Natural killer cell treated with Interleukin-12 subunit alpha and Interleukin-12 subunit beta and Interleukin-15 and Interleukin-18, amount 100 ng/mL, for 72 hours (primary cell): ENCODE measurements at places on chromosomes 5 and 9. TPM values are rescaled to one million over a fixed set of nuclear protein-coding genes. Genes with fewer than 3 reads are reported as not detected.

GRCh38 chr9:105842023-105842644 is 147.8 kb downstream of the TMEM38B start:
- no peak for DNase-seq
- H3K27ac ChIP-seq = no peak overlapping the region
- peaks cover 14% of the 10 kb centered on the region for H3K4me1 ChIP-seq
- H3K4me3 ChIP-seq = no peak overlapping the region

- no peak within 1 kb of the TSS for H3K27ac ChIP-seq
- DNase-seq = no peak
- peaks cover 66% of the 10 kb centered on the region for H3K27me3 ChIP-seq
- no peaks in the 10 kb centered on the region for H3K36me3 ChIP-seq
- H3K4me3 ChIP-seq = no peak within 1 kb of the TSS
Observed at GRCh38 chr9:976258-976942, at the start of gene DMRT3. Gene DMRT3 (plus strand): TSS chr9:976655. CDS start chr9:977002, 347 bp downstream.

- H3K36me3 ChIP-seq = no peaks in the 10 kb centered on the region
- no peak for DNase-seq
- H3K4me1 ChIP-seq = peaks cover 36% of the 10 kb centered on the region
Observed at GRCh38 chr5:126919566-126919965, 110.8 kb downstream of the MARCHF3 start.

DNA sequence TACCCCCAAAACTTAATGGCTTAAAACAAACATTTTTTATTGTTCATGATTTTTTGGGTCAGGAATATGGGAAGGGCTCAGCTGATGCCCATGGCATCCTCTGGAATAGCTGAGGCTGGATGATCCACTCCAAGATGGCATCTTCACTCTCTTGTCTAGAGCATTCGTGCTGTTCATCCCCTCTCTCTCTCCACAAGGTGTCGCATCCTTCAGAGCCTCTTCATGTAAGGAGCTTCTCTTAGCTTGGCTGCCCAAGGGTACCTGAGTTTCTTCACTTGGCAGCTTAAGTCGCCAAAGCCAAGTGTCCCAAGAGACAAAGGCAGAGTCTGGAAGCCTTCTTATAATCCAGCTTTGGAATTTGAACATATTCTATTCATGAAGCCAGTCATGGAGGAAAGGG is 294.7 kb downstream of the CHSY3 start:
- H3K4me1 ChIP-seq = no peaks in the 10 kb centered on the region
- peaks cover 5% of the 10 kb centered on the region for H3K27me3 ChIP-seq
- DNase-seq = no peak
- no peak overlapping the region for H3K4me3 ChIP-seq
- peaks cover 7% of the 10 kb centered on the region for H3K36me3 ChIP-seq

GRCh38 chr9:97979788-97980478 is 3.2 kb upstream of the ANP32B start:
- no peak overlapping the region for H3K27ac ChIP-seq
- H3K27me3 ChIP-seq = peaks cover 2% of the 10 kb centered on the region
- H3K4me1 ChIP-seq = peaks cover 10% of the 10 kb centered on the region
- no peaks in the 10 kb centered on the region for H3K36me3 ChIP-seq
- DNase-seq = no peak

DNA sequence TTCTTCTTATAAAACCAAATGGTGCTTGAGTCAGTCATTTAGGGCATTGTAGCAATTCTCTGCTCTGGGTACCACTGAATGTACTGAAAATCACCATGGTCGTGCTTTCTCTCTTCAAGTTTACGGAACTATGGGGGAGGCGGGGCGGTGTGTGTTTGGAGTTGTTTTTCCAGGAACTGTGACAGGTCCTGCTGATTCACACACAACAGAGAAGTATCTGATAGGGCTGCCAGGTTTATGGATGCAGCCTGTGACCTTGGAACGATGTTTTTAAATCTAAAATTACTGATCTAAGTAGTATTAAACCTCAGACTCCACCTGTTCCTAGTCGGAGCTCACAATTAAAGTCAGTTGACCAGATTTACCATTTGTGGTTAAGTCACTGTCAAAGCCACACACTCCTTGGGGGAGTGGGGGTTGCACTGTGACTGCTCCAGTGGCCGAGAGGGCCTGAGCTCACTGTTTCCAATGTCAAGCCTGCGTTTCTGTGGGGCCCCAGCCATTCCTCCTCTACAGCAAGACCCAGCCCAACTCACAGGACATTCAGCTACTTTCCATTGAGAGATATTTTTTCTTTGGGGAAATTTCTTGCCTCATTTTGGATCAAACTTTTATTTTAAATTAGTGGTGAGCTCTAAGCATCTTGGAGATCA is 44.4 kb downstream of the GADD45G start:
- H3K27ac ChIP-seq = no peak overlapping the region
- peaks cover 9% of the 10 kb centered on the region for H3K27me3 ChIP-seq

- H3K36me3 ChIP-seq = no peaks in the 10 kb centered on the region
- no peak for DNase-seq
- H3K4me1 ChIP-seq = no peaks in the 10 kb centered on the region
- H3K4me3 ChIP-seq = no peak overlapping the region
- no peak overlapping the region for H3K27ac ChIP-seq
Observed at GRCh38 chr9:38386319-38386895, 6.1 kb upstream of the ALDH1B1 start.

- H3K4me1 ChIP-seq = peaks cover 17% of the 10 kb centered on the region
- peaks cover 5% of the 10 kb centered on the region for H3K36me3 ChIP-seq
- peak overlapping the region; percentile 83 for H3K27ac ChIP-seq
- H3K27me3 ChIP-seq = no peaks in the 10 kb centered on the region
- no peak for DNase-seq
Observed at GRCh38 chr9:104747245-104747564, 278 bp upstream of the NIPSNAP3A start.

- no peak overlapping the region for H3K4me3 ChIP-seq
- H3K4me1 ChIP-seq = no peaks in the 10 kb centered on the region
- no peaks in the 10 kb centered on the region for H3K27me3 ChIP-seq
- H3K36me3 ChIP-seq = peaks cover 9% of the 10 kb centered on the region
- DNase-seq = no peak
Observed at GRCh38 chr5:30605693-30606268, 587.7 kb upstream of the CDH6 start.

DNA sequence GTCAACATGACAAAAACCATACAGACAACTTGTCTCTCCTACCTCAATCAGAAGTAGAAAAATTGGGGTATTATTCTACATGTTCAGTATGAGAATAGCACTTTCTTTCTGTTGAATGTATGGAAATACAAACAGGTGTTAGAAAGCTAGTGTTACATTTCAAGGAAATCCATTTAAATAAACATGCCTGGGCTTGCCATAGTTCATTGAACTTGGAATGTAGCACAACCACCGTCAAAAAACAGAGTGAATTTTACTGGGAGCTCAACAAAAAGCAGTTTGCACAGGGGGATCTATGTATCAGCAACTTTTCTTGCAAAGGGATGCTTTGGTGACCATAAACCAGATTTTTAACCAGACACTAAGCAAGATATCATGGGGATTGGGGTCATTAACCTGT is 307.9 kb upstream of the SMARCA2 start:
- H3K27ac ChIP-seq = no peak overlapping the region
- no peak for DNase-seq
- H3K4me3 ChIP-seq = no peak overlapping the region
- H3K27me3 ChIP-seq = peaks cover 16% of the 10 kb centered on the region
- no peaks in the 10 kb centered on the region for H3K36me3 ChIP-seq
- no peaks in the 10 kb centered on the region for H3K4me1 ChIP-seq

DNA sequence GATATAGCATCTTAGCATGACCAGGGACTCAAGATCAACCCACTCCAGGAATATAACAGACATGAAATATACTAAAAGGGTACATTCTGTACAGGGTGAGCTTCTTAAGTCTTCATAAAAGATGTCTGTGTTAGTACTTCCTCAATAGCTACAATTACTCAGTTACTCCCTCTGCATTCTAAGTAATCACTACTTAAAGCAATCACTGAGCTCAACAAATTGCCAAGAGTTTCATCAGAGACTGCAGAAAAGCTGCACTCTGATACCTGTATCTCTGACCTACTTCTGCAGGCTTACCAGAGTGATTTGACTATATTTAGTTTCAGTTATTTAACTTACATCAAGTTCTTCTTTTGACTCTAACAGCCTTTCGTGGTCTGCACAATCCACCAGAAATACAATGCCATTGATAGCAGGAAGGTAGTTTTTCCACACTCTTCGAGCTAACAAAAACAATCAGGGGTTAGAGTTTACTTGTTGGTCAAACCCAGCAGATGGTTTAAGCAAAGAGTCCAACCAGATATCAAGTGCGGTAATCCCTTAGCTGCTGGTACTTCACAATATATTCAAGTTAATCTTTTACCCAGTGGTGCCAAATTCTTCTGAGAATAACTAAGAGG is 23.3 kb downstream of the SAR1B start:
- H3K4me1 ChIP-seq = peaks cover 8% of the 10 kb centered on the region
- DNase-seq = no peak
- H3K36me3 ChIP-seq = peaks cover 37% of the 10 kb centered on the region
- H3K27me3 ChIP-seq = no peaks in the 10 kb centered on the region
- peak overlapping the region; percentile 57 for H3K27ac ChIP-seq

- H3K27ac ChIP-seq = no peak overlapping the region
- H3K36me3 ChIP-seq = peaks cover 36% of the 10 kb centered on the region
- H3K4me3 ChIP-seq = no peak overlapping the region
- H3K27me3 ChIP-seq = no peaks in the 10 kb centered on the region
- H3K4me1 ChIP-seq = no peaks in the 10 kb centered on the region
- no peak for DNase-seq
Observed at GRCh38 chr5:134328619-134329018, 38.4 kb downstream of the CDKL3 start.

DNA sequence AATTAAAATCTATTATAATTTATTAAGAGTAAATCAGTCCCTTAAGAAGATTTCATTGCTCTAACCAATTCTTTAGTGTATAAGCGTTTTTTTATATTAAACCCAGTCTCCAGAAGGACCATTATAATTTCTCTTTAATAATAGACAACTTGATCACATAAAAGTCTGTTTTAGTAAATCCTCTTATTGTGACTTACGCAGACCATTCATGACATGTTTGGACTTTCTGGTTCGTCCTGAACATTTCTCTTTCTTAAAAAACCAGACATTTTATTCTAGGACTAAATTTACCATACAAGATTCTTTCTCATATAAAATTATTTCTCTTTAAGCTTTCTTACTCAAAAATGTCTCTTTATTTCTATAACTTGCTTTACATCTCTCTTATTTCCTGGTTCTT is 196.2 kb upstream of the RAI14 start:
- no peaks in the 10 kb centered on the region for H3K4me1 ChIP-seq
- H3K4me3 ChIP-seq = no peak overlapping the region
- no peak overlapping the region for H3K27ac ChIP-seq
- no peak for DNase-seq

GRCh38 chr9:127733614-127734013 is 1.5 kb downstream of the TOR2A start:
- no peaks in the 10 kb centered on the region for H3K36me3 ChIP-seq
- H3K27me3 ChIP-seq = no peaks in the 10 kb centered on the region
- H3K4me1 ChIP-seq = peaks cover 19% of the 10 kb centered on the region

DNA sequence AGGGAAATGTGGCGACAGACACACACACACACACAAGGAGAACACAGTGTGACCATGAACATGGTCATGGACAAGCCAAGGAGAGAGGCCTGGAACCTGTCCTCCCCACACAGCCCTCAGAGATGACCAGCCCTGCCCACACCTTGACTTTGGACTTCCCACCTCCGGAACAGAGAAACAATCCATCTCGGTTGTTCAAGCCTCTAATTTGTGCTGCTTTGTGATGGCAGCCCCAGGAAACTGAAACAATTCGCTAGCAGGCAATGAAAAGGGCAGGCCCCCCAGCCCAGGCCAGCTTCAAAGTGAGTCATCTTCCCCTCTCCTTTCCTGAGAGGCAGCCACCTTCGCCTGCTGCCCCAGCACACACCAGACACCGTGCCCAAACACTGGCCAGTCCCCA is 47.7 kb downstream of the NSUN2 start:
- H3K27ac ChIP-seq = no peak overlapping the region
- DNase-seq = no peak
- no peaks in the 10 kb centered on the region for H3K36me3 ChIP-seq
- H3K4me1 ChIP-seq = no peaks in the 10 kb centered on the region
- no peak overlapping the region for H3K4me3 ChIP-seq

DNA sequence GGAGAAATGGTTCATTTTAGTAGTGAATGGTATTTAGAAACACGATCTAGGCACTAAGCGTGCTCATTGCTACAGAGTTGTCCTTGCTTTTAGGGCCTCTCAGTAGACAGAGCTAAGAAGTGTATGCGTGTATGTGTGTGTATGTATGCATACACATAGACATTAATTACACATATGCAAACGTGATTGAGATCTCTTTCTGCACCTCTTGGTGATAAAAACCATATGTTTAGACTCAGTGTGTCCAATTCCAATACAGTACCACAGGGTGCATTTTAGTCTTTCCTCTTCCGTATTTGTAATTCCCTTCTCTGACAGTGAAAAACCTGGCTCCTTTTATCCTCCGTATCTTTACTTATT is 13.1 kb downstream of the TRIO start:
- H3K27ac ChIP-seq = no peak overlapping the region
- no peak for DNase-seq
- H3K4me3 ChIP-seq = no peak overlapping the region
- H3K36me3 ChIP-seq = no peaks in the 10 kb centered on the region

GRCh38 chr9:36877239-36877638 is 156.8 kb downstream of the PAX5 start:
- H3K36me3 ChIP-seq = no peaks in the 10 kb centered on the region
- peak; percentile 47 for DNase-seq
- H3K4me1 ChIP-seq = no peaks in the 10 kb centered on the region
- no peak overlapping the region for H3K4me3 ChIP-seq
- H3K27me3 ChIP-seq = peaks cover 11% of the 10 kb centered on the region

DNA sequence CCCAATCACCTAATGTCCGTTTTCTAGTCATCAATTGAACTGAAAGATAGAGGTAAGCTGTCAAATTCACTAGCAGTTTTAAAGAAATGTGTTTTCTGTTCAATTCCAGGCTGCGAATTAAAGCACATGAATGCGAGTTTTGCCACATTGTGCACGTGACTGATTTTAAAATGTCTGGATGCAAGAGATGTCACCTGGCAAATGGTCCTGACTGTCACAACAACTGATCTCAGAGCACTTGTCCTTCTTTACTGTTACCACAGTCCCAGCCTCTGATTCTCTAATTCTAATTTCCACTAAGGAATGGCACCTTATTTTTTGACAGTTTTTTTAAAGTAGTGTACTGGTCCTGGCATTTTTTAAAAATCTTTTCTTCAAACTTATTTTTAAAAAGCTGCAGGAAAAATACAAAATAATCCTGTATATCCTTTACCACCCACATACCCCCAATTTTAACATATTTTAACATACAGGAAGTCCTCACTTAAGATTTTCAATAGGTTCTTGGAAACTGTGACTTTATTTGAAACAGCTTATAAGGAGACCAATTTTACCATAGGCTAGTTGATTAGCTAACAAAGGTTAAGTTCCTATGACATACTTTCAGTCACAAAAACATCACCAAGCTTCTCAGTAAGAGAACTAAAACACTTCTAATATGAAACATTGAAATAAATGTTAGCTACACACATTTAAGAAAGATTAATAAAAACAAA is 1364.3 kb downstream of the EFNA5 start:
- H3K36me3 ChIP-seq = no peaks in the 10 kb centered on the region
- no peak overlapping the region for H3K4me3 ChIP-seq
- DNase-seq = no peak
- H3K27ac ChIP-seq = no peak overlapping the region
- no peaks in the 10 kb centered on the region for H3K4me1 ChIP-seq

GRCh38 chr5:180141068-180141660 is 67.8 kb downstream of the RASGEF1C start:
- H3K27me3 ChIP-seq = peaks cover 8% of the 10 kb centered on the region
- H3K36me3 ChIP-seq = peaks cover 2% of the 10 kb centered on the region
- H3K27ac ChIP-seq = no peak overlapping the region

The PCDHB6 gene
- total RNA-seq = not detected

The GHR gene
- total RNA-seq = not detected

The PRSS3 gene
- not detected for total RNA-seq

The GGTA1 gene
- total RNA-seq = not detected

The PLPP1 gene
- total RNA-seq = 6.8 TPM

The ANKRD34B gene
- not detected for total RNA-seq

The WNT8A gene
- not detected for total RNA-seq

The PRLR gene
- not detected for total RNA-seq
